NCI-H1694 (cell line): ENCODE measurements at places on chromosomes 6 and 20.

DNA sequence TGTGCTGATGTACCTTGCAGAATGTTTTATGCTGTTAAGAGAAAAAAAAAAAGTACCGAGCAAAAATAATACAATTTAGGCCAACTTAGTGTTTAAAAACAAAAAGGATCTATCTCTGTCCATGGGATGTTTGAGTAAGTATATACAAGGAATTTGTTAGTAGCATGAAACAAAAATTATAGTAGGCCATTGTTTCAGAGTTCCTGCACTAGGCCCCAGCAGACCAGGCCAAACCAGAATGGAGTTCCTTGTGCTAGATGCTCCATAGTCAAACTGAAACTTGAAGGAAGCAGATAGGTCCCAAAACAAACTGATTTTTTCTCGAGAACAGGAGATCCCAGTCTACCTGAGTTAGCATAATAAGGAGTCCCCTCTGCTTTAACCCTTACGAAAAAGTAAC is 72.5 kb downstream of the SNX9 start:
- DNase-seq: no peak

DNA sequence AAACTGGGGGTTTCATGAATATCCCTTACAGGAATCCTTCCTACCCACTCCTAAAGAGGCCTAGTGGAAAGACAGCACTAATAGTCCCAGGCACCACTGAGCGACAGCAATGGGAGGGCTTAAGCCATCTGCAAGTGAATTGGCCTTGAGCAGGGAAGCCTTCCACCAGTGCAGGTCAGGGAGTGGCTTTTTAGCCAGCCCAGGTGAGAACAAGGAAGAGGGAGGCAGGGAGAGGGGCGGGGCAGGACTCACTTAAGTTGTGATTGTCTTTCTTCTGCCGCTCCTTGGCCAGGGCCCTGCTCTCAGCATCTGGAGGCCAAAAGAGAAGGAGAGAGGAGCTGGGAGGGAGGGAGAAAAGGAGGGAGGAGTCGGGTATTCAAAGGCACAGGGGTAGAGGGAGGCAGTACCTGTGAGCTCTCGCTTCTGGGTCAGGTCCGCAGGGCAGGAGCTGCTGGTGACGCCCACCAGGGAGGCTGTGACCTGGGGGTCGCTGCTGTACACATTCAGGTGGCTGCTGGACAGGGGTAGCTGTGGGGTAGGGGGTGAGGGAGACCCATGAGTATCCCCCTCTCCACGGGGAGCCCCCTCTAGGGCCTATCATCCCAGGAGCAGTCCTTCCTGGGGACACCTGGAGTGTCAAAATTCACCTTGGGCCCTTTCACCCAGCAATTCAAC is 47.8 kb downstream of the TFEB start:
- DNase-seq: no peak

- no peak for DNase-seq
These were observed 68.2 kb upstream of the XRN2 start for GRCh38 chr20:21234806-21235483.

DNA sequence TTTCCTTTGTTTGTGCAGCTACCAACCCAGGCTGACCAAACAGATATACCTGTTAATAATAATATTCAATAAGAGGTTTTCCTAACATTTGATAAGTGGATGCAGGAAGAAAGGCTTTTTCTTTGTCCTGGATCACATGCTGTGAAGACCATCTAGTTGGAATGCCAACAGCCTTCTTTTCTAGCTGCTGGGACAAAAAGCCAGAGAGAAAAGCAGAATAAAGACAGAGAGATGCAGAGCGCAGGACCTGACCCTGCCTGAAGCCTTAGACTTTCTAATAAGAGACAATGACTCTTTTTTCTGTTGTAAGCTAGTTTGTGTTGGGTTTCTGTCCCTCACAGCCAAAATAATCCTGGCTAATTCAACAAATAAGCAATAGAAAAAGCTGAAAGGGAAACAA is 308.2 kb downstream of the PHF3 start:
- no peak for DNase-seq

DNA sequence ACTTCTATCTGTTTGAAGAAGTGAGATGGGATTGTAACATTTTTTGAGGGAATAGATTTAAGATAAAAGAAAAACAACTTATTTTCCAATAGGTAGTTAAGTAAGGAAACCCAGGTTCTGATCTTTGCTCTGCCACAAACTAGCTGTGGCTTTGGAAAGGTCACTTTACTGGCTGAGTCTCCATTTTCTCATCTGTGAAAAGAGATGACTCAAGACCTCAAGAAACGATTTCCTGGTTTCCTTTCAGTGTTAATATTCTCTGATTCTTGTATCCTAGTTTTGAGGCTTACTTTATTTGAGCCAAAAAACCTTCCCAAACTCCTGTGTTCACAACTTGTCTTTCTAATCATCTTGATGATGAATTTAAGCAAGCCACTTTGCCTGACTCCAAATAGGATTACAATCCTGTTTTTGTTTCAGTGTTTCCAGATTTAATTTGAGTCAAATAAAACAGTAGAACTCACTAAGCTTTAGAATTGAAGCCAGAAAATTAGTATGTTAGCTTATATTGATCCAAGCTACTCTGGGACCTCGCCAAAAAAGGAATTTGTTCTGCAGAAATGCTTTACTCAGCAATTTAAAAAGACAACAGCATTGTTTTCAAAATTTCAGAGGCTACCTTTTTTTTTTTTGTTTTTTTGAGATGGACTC is 51.1 kb downstream of the ENPP1 start:
- no peak for DNase-seq

GRCh38 chr6:135084001-135084915 is 29.6 kb upstream of the HBS1L start:
- no peak for DNase-seq

GRCh38 chr20:18831830-18832499 is 18.4 kb downstream of the SCP2D1 start:
- no peak for DNase-seq

- DNase-seq: no peak
These were observed 81.2 kb downstream of the ASXL1 start for GRCh38 chr20:32439132-32439829.
